Tibial artery (tissue), 4 donors: ENCODE measurements at places on chromosomes 1 and 21.

GRCh38 chr21:42820616-42821465, 58.5 kb downstream of the WDR4 start:
- H3K4me1 ChIP-seq: no peaks in the 10 kb centered on the region
- H3K27ac ChIP-seq: no peak overlapping the region
- H3K4me3 ChIP-seq: no peak overlapping the region
- no peaks in the 10 kb centered on the region for H3K36me3 ChIP-seq
- DNase-seq: no peak

DNA sequence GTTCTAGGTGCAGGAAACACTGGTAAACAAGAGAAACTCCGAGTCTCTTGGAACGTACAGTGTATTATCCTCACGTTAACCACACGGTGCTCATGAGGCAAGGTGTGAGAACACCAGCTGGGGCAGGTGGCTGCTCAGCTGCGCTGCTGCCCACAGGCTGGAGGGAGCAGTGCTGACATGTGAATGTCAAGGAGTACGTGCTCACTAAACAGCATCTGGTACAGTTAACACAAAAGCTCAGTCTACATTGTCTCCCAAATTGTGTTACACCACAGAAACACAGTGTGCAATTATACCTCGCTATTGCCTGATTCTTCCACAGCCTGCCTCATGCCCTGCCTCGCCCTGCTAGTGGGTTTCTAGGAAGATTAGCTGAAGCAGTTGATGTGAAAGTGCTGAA, 138.4 kb downstream of the GLIS1 start:
- H3K27me3 ChIP-seq: no peaks in the 10 kb centered on the region
- no peaks in the 10 kb centered on the region for H3K4me1 ChIP-seq
- H3K27ac ChIP-seq: no peak overlapping the region
- no peaks in the 10 kb centered on the region for H3K36me3 ChIP-seq
- DNase-seq: peak; percentile 16

DNA sequence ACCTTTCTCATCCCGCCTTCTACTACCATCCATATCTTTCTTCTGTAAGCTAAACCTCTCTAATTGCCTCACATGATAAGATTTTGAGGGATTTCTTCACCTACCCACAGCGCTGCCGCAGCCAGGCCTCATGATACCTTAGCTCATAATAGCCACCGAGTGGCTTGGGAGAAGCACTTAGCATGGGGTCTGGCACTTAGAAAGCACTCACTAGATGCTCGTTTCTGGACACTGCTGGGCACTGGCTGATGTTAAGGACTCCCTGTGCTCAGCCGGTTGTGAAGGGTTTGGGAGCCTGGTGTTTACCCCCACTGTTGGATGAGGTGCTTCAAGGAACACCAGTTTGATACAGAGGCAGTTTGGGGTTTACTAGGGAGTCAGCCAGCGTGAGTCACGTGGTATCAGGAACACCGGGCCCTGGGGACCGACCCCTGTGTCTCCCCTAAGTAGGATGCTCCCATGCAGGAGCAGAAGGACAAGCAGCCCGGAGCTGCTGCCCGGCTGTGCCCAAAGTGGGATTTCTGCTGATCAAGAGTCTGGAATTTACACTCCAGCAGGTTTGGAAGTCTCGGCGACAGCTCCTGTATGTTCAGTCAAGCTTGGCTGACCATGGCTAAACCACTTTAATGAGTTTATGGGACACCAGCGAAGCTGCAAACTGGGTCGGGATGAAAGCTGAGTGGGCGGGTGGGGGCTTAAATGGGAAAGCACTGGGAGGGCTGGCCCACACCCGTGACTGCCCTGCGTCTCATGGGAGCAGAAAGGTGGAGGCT, 63.3 kb downstream of the GALNT2 start:
- no peaks in the 10 kb centered on the region for H3K27me3 ChIP-seq
- no peak for DNase-seq
- no peak overlapping the region for H3K27ac ChIP-seq
- no peak overlapping the region for H3K4me3 ChIP-seq
- no peaks in the 10 kb centered on the region for H3K36me3 ChIP-seq

- peak overlapping the region; percentile 94 for H3K27ac ChIP-seq
- peak overlapping the region; percentile 92 for H3K4me3 ChIP-seq
- no peaks in the 10 kb centered on the region for H3K27me3 ChIP-seq
- no peaks in the 10 kb centered on the region for H3K4me1 ChIP-seq
- no peaks in the 10 kb centered on the region for H3K36me3 ChIP-seq
These were observed 1.3 kb upstream of the PATJ start for GRCh38 chr1:61740751-61741700.

DNA sequence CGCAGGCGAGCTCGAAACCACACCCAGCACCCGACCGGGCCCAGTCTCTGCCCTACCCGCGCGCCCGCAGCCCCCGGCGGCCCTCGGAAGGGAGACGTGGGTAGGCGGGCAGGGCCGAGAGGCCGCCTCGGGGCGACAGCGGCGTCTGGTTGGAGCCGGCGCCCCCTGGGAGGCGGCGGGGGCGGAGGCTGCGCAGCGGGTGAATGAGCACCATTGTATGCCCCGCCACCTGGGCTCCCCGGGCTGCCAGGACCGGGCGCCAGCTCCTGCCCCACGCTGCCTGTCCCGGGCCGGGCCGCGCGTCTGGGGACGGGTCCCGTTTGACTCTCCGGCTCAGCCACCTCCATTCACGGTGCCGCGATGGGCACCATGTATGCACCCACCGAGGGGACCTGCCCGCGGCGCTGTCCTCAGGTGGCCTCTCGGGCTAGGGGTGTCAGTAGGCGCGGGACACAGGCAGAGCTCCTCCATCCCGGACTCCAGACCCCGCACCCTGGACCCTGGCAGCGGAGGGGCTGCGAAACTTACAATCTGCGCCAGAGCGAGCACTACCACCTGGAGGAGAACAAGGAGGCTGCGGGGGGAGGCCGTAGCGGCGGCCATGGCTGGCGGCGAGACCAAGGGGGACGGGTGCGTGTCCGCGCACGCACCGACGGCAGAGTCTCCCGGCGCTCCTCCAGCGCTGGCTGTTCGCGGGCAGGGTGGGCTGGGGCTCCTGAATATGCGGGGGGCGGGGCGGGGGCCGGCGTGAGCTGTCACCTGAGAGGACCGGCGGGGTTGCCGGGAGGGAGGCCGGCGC, at the start of gene COL9A2:
Gene COL9A2 (minus strand): TSS at position 692 of the 799 bp plus-strand sequence. CDS start 89 bp downstream, at position 603.
- H3K27ac ChIP-seq: peak within 1 kb of the TSS; percentile 41
- no peak for DNase-seq
- H3K27me3 ChIP-seq: no peaks in the 10 kb centered on the region
- peaks cover 29% of the 10 kb centered on the region for H3K4me1 ChIP-seq
- no peaks in the 10 kb centered on the region for H3K36me3 ChIP-seq

GRCh38 chr1:194103516-194104246, 917.3 kb upstream of the B3GALT2 start:
- H3K27ac ChIP-seq: no peak overlapping the region
- DNase-seq: no peak
- no peaks in the 10 kb centered on the region for H3K36me3 ChIP-seq

- no peaks in the 10 kb centered on the region for H3K4me1 ChIP-seq
- no peak overlapping the region for H3K4me3 ChIP-seq
- H3K27me3 ChIP-seq: no peaks in the 10 kb centered on the region
- no peaks in the 10 kb centered on the region for H3K36me3 ChIP-seq
- DNase-seq: no peak
- H3K27ac ChIP-seq: no peak overlapping the region
These were observed 48.3 kb downstream of the IL23R start for GRCh38 chr1:67214420-67215174.

- no peaks in the 10 kb centered on the region for H3K36me3 ChIP-seq
- DNase-seq: peak; percentile 87
- H3K4me1 ChIP-seq: peaks cover 71% of the 10 kb centered on the region
These were observed 25.6 kb upstream of the ENO1 start for GRCh38 chr1:8903908-8904650.

DNA sequence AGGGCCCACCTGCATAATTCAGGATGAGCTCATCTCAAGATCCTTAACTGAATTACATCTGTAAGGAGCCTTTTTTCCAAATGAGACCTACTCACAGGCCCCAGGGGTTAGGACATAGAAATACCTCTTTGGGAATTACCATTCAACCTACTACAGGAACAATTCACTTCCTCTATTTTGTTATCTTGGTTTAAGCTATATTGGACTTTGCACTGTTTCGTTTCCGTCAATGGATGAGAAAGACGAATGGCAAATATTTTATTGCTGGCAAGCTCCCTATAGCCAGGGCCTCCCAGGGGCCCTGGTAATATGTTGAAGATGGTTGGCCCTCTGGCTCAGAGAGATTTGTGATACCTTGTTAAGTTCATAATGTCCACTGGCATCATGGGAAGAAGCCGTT, 384.2 kb upstream of the DUSP10 start:
- H3K27me3 ChIP-seq: no peaks in the 10 kb centered on the region
- no peak overlapping the region for H3K4me3 ChIP-seq
- no peaks in the 10 kb centered on the region for H3K4me1 ChIP-seq

- no peaks in the 10 kb centered on the region for H3K4me1 ChIP-seq
- DNase-seq: no peak
- no peaks in the 10 kb centered on the region for H3K36me3 ChIP-seq
- H3K4me3 ChIP-seq: no peak overlapping the region
- no peak overlapping the region for H3K27ac ChIP-seq
These were observed 155.2 kb upstream of the KAZN start for GRCh38 chr1:14443164-14443787.

GRCh38 chr1:223421025-223421424, 27.8 kb downstream of the CCDC185 start:
- no peaks in the 10 kb centered on the region for H3K4me1 ChIP-seq

DNA sequence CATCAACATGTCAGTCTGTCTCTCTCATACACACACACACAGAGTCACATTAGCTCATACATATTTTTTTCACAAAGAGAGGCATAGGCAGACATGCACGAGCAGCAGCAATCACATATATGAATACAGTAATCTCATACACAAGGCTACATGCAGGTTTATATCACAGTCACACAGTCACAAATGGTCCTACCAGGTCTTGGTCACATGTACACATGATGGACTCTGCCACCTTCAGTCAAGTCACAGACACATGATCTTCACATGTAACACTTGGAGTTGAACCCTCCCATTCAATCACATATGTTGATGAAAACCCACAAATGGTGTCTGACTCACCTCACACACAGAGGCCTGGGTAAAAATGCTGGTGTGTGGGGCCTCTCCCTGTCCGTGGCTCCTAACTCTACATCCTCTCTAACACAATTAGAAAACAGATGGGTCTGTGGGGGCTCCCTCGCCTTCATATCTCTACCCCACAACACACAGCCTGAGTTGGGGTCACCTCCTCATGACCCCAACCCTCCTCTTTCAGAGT, 27.9 kb downstream of the RIMS3 start:
- H3K27ac ChIP-seq: no peak overlapping the region
- H3K27me3 ChIP-seq: no peaks in the 10 kb centered on the region
- DNase-seq: no peak
- H3K36me3 ChIP-seq: peaks cover 14% of the 10 kb centered on the region
- H3K4me1 ChIP-seq: no peaks in the 10 kb centered on the region
- no peak overlapping the region for H3K4me3 ChIP-seq

DNA sequence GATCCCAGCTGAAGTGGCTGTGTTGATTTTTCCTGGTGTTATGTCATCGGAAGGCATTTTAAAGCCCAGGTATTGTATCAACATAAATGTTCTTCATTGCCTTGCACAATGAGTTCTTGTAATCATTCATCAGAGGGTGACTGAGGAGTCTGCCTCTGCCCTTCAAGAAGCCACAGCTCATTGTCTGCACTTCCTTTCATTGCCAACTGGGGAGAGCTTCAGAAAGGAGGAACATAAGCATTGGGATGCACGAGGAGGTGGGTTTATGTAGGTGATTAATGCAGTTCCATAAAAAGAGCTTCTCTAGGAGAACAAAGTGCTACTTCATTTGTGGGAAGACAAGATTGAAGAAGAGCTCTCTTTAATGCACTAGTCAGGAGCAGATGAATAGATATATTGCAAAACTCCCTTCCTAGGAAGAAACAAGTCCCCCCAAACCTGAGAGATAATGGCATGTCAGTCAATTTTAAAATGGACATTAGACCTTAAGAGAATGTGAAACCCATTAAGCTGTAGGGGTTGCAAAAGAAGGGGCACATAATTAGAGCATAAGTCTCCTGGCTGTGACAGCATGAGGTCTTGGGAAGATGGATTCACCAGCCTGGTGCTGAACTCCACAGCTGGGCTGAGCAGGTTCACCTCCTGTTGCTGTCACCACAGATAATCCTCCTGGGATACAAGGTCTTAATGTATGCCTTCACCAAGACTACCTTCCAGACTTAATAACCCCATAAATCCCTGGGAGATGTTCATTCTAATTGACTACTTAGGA, 124.6 kb downstream of the BACH1 start:
- no peak overlapping the region for H3K4me3 ChIP-seq
- no peak for DNase-seq
- no peaks in the 10 kb centered on the region for H3K27me3 ChIP-seq
- no peaks in the 10 kb centered on the region for H3K36me3 ChIP-seq
- no peak overlapping the region for H3K27ac ChIP-seq
- H3K4me1 ChIP-seq: no peaks in the 10 kb centered on the region

GRCh38 chr1:52627028-52627427, 5.9 kb upstream of the SHISAL2A start:
- H3K4me3 ChIP-seq: no peak overlapping the region
- no peaks in the 10 kb centered on the region for H3K4me1 ChIP-seq
- H3K27ac ChIP-seq: no peak overlapping the region
- no peaks in the 10 kb centered on the region for H3K27me3 ChIP-seq
- DNase-seq: no peak
- H3K36me3 ChIP-seq: no peaks in the 10 kb centered on the region

DNA sequence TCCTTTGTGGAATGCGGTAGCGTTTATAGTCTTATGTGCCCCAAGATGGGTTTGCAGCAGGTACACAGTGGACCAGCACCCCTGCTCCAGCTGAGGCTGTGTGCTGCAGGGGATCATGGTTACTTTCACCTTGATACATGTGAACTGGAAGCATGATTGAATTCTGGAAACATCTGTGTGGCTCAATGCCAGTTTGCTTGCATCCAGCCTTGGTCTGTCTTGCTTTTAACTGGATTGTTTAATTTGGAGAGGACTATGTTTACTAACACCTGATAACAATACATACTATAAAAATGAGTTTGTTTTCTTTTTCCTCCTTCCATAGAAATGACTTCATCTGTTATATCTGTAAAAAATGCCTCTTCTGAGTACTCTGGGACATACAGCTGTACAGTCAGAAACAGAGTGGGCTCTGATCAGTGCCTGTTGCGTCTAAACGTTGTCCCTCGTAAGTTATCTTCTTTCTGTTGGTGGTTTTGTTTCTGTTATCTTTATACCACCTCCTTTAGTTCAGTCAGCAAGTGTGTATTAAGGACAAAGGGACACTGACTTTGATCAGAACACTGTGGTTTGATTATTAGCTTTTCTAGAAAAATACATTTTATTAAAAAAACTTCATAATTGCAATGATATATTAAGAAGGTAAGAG, 47.7 kb downstream of the CXADR start:
- no peak overlapping the region for H3K27ac ChIP-seq
- H3K4me1 ChIP-seq: no peaks in the 10 kb centered on the region
